ENCODE measurements at places on chromosomes 12 and 14. TPM values are rescaled to one million over a fixed set of nuclear protein-coding genes. Genes with fewer than 3 reads are reported as not detected.

PDE6H gene
- total RNA-seq: not detected

FAR2 gene
- 7.1 TPM for total RNA-seq

CMA1 gene
- total RNA-seq: not detected

ESRRB gene
- 0.21 TPM for total RNA-seq

A2ML1 gene
- total RNA-seq: 93.6 TPM

P2RX2 gene
- not detected for total RNA-seq

Data from airway epithelial cell (primary cell).